Fibroblast of skin of right biceps (primary cell): ENCODE measurements at places on chromosomes 3 and 15.

DNA sequence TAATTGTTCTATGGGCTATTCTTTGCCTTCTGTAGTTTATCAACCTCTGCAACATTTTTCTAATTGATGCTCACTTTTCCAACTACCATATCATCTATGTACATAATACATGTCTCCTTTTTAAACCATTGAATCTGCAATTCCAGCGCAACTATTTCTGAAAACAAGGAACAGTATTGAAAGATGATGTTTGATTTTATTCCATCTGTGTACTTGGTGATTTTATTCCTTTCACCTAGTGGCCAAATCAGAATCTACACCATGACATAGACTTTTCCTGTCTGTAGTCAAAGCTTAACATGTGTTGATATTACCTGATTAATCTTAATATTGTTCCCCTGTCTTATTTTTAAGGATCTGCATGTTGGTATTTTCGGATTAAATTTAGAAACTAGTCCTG lies 13.0 kb downstream of the NKTR start:
- no peak for DNase-seq

GRCh38 chr3:171586274-171586673 lies 126.1 kb upstream of the TNIK start:
- no peak for DNase-seq

- no peak for DNase-seq
These were observed 67.2 kb downstream of the SQOR start for GRCh38 chr15:45702041-45702440.

DNA sequence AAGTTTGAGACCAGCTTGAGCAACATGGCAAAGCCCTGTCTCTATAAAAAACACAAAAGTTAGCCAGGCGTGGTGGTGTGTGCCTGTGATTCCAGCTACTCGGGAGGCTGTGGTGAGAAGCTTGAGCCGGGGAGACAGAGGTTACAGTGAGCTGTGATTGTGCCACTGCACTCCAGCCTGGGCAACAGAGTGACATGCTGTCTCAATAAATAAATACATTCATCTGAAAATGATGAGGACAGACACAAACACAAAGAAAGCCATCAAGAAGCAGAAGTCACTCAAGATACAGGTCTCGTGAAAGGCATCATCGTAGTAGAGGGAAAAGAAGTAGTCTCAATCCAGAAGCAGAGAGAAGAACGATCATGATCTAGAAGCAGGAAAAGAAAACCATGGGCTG lies 18.1 kb downstream of the AP3S2 start:
- DNase-seq = no peak

GRCh38 chr3:76266511-76266910 lies 481.2 kb upstream of the ZNF717 start:
- no peak for DNase-seq

GRCh38 chr3:40714771-40715345 lies 190.1 kb downstream of the ZNF621 start:
- DNase-seq = no peak

GRCh38 chr15:99249270-99249841 lies at the start of gene TTC23:
TSS of gene TTC23 (minus strand) at chr15:99249581. CDS start at chr15:99228712, 20,869 bp downstream.
- peak; percentile 91 for DNase-seq

DNA sequence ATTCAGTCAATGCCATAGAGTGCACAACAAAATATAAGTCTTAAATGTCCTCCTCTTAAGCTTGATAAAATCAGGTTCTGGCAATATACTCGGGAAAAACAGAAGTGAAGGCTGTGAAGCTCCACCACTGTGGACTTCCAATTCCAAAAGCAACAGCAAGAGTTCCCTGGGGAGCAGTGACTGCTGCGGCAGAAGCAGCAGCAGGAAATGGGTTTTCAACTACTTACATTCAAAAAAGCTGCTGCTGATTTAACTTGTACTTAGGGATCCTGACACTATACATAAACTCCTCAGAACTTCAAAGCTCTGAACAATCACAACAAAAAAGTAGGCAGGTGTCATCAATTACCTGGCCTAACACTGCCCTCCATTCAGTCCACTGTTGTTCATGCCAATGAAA lies 4.7 kb downstream of the CEP152 start:
- DNase-seq = peak; percentile 68

GRCh38 chr3:101701696-101702634 lies 15.4 kb upstream of the RPL24 start:
- DNase-seq = no peak

GRCh38 chr3:89052386-89052785 lies 55.0 kb upstream of the EPHA3 start:
- no peak for DNase-seq

DNA sequence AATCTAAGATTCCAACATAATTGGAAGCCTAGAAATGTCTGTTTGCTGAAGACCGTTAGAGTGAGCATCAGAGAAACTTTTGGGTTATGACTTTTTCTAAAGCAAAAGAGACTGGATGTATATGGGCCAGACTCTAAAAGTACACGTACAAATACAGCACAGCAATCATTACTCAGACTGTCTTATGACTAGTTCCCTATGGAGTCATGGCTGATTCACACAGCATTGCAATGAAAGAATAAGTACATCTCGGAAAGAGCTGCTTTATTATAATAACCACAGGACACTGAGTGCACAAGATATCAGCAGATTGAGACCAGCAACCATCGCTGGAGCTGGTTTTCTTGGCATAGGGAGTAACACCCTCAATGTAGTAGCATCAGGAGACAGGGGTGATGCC lies 618.6 kb downstream of the NLGN1 start:
- peak; percentile 85 for DNase-seq

- DNase-seq = no peak
These were observed 20.3 kb upstream of the DGKG start for GRCh38 chr3:186382217-186382885.

GRCh38 chr3:136772709-136773108 lies 20.5 kb upstream of the STAG1 start:
- DNase-seq = peak; percentile 25

DNA sequence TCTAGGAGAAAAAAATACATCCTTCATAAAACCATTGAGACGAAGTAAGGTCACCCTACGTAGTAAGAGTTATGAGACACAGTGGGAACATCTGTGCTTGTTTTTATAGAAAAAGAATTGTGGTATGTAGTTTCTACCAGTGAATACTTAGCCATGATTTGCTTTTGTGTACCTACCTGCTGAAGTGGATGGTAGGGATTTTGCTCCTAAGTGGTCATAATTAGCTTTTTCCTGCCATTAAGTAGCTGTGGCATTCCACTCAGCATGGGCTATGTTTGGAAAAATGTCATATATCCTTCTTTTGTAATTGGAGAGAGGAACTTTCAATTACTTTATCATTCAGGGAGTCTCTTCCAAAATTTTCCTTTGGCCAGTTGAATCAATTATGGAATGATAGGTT lies 63.7 kb downstream of the CHD2 start:
- DNase-seq = no peak

DNA sequence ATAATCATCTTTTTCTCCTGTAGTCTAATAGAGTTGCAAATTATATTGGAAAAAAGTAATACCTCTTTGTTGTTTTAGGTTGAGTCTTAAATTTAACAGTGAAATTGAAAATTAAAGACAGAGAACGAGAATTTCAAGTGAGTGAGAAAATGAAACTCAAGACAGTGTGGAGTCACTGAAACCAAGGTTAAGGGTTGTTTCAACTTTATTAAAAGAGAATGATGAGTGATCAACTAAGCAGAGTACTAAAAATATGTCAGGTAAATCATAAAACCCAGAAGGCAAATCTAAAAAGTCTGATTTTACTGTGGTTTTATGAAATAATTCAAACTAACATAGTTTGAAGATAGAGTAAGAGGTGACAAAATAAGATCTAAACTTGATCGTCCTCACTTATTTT lies 782.5 kb upstream of the SEMA6D start:
- DNase-seq = no peak

- no peak for DNase-seq
These were observed 96.6 kb upstream of the FLNB start for GRCh38 chr3:57911593-57911992.

DNA sequence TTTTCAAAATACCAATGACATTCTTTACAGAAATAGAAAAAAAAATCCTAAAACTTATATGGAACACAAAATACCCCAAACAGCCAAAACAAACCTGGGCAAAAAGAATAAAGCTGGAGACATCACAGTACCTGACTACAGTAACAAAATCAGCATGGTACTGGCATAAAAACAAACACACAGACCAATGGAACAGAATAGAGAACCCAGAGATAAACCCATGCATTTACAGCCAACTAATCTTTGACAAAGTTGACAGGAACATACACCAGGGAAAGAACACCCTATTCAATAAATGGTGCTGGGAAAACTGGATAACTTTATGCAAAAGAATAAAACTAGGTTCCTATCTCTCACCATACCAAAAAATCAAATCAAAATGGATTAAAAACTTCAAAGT lies 36.4 kb downstream of the SCAPER start:
- DNase-seq = no peak

DNA sequence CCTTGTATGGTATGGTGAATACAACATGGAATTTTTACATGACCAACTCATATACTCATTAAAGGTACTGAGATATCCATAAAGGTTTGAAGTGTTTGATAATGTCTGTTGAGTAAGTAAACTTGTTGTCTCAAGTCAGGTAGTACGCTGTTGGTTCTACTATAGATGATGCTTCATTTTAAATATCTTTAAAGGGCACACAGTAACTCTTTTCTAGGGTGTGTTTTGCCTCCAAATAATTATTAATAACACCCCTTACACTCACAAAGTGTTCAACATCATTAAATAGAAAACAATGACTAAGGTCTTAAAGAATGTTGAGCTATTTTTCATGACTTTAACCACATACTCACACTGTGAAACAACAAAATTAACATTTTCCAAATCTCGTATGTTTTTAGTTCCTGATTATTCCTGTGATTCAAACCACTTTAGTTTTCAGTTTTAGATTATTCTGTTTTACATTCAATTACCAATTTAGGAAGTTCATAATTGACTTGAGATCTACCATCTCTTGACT lies 220.0 kb upstream of the NANOGP8 start:
- DNase-seq = peak; percentile 39

DNA sequence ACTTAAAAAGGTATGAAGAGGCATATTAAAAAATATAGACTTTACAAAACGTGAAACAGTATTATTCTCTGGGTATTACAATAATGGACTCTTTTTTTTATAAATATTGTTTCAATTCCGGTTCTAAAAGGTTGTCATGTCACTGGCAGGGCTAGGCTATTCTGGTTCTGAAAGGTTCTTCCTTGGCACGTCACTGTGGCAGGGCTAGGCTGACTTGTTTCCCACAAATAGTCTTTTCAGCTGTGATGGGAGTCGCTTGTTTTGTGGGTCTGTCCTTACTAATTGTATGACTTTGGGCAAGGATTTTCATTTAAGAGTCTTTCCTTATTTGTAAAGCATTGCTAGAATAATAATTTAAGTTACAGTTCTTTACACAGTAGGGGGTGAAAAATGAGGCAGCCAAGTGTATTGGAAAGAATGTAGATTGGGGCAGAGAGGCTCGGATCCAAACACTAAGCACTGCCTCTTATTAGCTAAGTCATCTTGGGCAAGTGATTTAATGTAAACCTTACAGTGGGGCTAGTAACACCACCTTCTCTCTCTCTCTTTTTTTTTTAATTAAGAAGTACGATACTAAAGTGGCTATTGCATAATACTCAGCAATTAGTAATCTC lies 12.4 kb upstream of the MELTF start:
- no peak for DNase-seq

- DNase-seq = no peak
These were observed 12.2 kb downstream of the SELENOS start for GRCh38 chr15:101264911-101265641.

GRCh38 chr3:13022348-13023234 lies 50.6 kb downstream of the IQSEC1 start:
- DNase-seq = peak; percentile 86

- no peak for DNase-seq
These were observed 47.1 kb downstream of the ERC2 start for GRCh38 chr3:56421205-56421604.

GRCh38 chr15:39736412-39737195 lies 46.0 kb downstream of the FSIP1 start:
- DNase-seq = no peak

GRCh38 chr15:31857194-31857593 lies 173.1 kb upstream of the CHRNA7 start:
- no peak for DNase-seq

GRCh38 chr15:36724493-36724892 lies 145.1 kb downstream of the CDIN1 start:
- no peak for DNase-seq
